NCI-H1694 treated with DMSO at 0.1 percent for 48 hours (cell line): ENCODE measurements at places on chromosomes 1 and 21.

- no peak for DNase-seq
Measured at GRCh38 chr1:26022404-26022779, 817 bp downstream of the EXTL1 start.

GRCh38 chr1:16442941-16443340 is 2.4 kb downstream of the NECAP2 start:
- DNase-seq, result no peak

- DNase-seq, result no peak
Measured at GRCh38 chr1:183630748-183631147, 4.8 kb downstream of the ARPC5 start.

GRCh38 chr21:41695513-41695912 is 71.3 kb downstream of the RIPK4 start:
- DNase-seq, result no peak

GRCh38 chr1:38153778-38154470 is 107.3 kb upstream of the POU3F1 start:
- peak; percentile 55 for DNase-seq

DNA sequence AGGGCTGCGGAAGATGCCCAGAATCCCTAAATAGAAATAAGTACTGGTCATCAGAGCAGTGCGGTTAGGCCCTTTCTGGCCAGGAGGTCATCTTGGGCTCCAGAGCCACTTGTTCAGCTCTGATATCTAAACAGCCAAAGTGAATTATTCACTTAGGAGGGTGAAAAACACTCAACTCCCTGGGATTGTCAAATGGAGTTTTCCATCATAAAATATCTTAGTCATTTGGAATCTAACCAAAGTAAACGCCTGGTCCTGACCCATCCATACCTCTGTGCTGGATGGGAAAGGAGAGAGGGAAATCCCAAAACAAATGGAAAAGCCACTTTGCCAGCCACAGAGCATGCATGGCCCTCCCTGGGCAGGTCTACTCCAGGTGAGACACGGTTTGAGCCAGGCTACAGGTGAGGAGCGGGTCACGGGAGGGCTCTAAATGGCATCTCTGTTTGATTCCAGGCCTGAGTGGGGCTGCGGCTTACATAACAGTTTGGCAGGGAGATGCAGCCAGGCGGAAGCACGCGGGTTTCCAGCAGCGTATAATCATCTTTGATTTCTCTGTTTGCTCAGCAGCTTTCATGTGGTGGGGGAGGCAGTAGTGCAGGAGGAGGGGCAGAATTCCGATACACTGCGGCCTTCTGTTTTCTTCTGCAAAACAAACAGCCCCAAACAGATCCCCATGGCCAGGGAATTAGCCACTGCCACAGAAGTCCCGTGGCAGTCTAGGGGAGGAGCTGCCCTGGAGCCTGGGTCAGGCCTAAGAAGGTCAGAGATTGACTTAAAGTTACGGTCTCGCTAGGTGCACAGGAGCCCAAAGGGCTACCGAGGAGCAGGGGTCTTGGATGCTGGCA is 59.1 kb upstream of the ZNF648 start:
- DNase-seq, result no peak
